ENCODE measurements at places on chromosomes 1 and 21.

- no peak for DNase-seq
Observed at GRCh38 chr1:38826886-38827285, 32.7 kb downstream of the RRAGC start.

DNA sequence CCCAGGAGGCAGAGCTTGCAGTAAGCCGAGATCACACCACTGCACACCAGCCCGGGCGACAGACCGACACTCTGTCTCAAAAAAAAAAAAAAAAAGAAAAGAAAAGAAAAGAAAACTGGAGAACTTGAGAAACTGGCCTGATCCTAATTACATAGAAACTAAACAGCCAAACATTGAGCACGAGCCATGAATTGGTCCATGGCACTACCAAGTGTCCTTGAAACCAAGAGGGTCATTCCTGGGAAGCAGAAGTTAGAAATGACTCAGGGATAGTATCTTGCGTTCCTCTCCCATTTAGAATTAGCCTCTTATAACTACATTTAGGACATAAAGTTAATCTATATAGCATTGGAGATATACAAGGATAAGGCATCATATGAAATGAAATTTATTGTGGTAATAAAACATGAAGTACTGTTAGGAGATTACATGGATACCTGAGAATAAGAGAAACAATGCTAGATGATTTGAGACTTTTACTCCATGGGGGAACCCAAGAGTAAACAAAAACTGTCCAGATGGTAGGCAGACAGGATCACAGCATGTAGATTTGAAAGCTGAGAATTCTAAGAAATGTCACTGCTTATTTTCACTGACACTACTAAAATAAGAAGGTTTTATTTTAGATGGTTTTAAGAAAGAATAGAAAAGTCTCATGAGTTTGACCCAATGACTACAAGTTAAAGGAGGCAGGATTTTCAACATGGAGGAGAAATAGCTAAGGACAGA is 39.5 kb upstream of the CPLANE2 start:
- no peak for DNase-seq

- DNase-seq: no peak
Observed at GRCh38 chr1:68301471-68302001, 69.2 kb upstream of the WLS start.

DNA sequence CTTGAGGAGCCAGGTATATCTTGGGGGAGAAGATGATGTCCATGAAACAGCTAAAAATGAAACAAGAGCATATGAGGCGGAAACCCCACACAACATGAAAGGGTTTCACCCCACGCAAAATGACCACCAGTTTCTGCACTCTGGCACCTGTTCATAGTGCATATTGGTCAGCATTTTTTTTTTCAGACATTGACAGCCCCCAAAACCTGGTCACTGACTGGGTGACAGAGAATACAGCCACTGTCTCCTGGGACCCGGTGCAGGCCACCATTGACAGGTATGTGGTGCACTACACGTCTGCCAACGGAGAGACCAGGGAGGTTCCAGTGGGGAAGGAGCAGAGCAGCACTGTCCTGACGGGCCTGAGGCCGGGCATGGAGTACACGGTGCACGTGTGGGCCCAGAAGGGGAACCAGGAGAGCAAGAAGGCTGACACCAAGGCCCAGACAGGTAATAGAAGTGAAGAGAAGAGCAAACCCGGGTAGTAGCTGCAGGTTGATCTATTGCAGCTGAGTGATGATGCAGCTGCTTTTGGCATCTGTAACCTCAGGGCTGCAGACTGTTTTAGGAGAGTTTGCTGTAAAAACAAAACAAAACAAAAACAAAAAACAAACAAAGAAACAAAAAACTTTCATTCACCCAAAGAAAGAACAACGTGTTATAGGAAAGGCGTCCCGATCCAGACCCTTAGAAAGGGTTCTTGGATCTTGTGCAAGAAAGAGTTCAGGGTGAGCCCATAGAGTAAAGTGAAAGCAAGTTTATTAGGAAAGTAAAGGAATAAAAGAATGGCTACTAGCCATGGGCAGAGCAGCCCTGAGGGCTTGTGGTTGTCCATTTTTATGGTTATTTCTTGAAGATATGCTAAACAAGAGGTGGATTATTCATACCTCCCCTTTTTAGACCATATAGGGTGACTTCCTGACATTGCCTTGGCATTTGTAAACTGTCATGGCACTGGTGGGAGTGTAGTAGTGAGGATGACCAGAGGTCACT is 51.0 kb downstream of the TNN start:
- DNase-seq: no peak

DNA sequence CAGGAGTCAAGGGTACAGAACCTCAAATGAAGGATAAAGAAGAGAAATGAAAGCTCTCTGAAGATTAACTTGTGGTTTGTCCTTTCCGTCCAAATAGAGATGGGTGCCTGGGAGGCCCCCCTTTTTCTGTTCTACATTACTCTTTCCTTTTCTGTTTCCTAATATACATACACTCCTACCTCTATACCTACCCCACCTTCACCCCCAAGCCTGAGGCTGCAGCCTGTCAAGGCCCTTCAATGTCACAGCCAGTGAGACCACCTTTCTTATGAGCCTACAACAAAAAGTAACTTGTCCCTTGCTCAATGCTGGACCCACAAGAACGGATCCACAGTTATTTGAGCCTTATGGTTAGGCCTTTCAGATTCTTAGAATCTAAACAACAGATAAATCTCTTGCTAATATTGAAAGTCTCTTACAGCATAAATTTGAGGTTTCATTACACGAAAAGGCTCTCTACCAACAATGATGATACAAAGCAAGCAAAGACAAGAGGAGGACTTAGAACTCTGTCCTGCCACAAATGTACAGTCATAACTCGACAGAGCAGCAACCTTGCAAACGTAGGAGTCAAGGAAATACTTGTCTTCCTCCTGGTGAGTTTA is 4.1 kb upstream of the TRAF3IP3 start:
- DNase-seq: no peak
